CD4-positive, alpha-beta T cell treated with Interleukin-15 for 4 hours (primary cell): ENCODE measurements at places on chromosomes 4 and X.
A peak's percentile ranks its signal among the peaks of the same experiment; 100 is the strongest.

- DNase-seq, result no peak
These were observed 227.8 kb upstream of the TACR3 start for GRCh38 chr4:103947617-103948016.

DNA sequence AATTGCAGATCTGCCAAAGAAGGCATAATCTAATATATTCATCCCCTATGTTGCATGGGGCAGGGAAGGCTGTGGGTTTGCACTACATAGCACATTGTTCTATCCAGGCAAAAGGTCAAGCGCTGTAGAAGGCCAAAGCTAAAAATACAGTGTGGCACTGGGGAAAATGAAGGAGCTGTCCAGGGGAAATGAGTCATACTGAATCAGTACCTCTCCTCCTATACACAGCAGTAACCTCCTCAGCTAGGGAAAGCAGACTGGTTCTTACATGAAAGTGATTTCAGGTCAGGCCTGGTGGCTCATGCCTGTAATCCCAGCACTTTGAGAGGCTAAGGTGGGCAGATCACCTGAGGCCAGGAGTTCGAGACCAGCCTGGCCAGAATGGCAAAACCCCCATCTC lies 31.0 kb upstream of the SLC25A4 start:
- no peak for DNase-seq

GRCh38 chr4:20809812-20810211 lies 109.6 kb downstream of the PACRGL start:
- no peak for DNase-seq

DNA sequence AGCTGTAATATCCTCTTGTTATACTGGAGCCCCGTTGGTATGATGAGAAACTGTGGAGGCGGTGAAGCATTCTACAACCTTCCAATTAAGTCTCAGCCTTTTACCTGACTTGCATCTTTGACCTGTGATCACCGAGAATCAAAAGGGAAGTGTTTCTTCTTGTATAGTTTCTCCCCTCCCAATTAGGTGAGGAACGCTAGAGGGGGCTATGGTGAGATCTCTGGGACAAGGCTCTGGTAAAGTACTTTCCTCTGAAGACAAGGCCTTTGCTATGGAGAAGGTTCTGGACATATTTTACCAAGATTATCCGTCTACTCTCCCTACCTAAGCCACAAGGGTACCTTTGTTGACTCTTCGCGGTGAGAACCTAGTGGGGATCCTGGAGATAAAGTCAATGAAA lies 111.3 kb downstream of the CBLL2 start:
- no peak for DNase-seq

GRCh38 chr4:113639326-113639725 lies 122.2 kb downstream of the CAMK2D start:
- DNase-seq, result no peak

- no peak for DNase-seq
These were observed 185.9 kb downstream of the SLC4A4 start for GRCh38 chr4:71524756-71525155.

- no peak for DNase-seq
These were observed 12.7 kb upstream of the APLN start for GRCh38 chrX:129667412-129667811.

DNA sequence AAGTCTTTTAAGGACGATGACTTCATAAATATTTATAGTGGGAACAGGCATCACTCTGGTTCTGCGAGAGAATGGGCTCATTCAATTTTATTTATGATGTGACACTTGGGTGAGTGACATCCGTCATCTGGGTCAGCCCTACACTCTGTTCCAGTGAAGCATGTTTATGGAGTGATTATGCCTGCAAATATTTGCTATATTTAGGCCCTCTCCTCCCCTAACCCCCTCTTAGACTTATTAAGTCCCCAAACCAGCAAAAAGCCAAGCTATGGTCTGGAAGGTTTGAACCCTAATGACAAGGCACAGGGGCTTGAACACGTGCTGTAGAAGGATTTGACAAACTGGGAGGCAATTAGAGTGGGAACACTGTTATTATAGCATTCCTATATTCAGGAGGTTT lies 55.9 kb downstream of the C4orf51 start:
- DNase-seq, result no peak

DNA sequence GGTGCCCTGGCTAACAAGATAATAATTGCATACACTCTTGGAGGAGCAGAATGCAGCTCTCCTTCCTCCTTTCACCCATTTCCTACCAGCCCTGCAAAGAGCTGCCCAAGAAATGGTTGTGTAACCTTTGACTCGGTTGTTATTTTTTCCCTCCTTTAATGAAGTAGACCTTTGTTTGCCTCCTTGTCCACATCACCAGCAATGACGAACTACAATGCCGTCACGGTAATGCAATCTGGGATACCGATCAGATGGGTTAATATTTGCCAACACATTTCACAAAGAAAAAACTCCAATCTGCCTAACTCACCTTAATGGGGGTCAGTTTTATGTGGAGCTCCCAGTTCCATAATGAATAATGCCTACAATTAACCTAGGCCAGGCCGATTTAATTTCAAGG lies 32.0 kb downstream of the GPRIN3 start:
- DNase-seq, result no peak

- DNase-seq, result no peak
These were observed 32.8 kb upstream of the NOCT start for GRCh38 chr4:138982754-138983153.

DNA sequence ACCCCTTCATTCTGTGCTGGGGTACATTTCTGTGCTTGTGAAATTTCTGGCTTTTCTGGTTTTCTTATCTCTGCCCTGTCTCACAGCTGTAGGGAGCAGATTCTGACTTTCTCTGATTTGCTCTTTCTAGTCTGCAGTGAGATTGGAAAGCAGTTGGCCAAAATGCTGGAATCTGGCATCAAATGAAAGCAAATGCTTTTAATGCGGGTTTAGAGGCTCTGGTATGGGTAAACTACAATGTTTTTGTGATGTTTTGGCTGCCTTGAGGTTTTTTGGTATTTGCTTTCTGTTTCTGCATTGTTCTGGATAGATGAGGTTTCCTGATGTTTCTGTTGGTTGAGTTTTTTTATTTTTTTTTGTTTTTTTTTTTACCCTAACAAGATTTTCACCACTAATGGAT lies 23.8 kb downstream of the SMIM20 start:
- DNase-seq, result no peak

GRCh38 chrX:49268702-49269009 lies 937 bp upstream of the PPP1R3F start:
- no peak for DNase-seq

GRCh38 chr4:112520598-112521122 lies 4.7 kb upstream of the NEUROG2 start:
- DNase-seq, result no peak

DNA sequence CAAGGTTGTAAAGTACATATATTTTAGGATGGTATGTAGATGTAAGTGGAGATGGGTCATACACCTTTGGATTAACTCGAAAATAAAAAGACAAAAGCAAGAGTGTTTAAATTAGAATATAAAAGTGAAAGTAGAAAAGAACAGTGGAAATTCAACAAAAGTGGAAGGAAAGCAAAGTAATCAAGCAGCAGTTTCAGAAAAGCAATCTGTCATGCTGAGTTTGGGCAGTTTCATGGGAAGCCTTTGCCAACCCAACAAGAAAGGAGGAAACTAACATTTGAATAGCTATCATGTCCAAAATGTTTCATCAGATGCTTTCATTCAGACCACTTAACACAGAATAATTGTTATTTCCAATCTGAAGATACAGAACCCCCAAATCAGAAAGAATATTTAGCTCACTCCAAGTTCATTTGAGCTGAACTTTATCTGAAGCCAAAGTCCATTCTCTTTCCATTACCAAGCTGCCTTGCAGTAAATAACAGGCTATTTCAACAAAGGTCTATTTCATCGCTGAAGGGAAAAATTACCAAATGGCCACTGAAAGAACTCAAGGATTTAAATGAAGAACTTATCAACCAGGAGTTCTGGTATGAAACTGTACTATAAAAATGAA lies 1.8 kb upstream of the EXOSC9 start:
- DNase-seq, result no peak

DNA sequence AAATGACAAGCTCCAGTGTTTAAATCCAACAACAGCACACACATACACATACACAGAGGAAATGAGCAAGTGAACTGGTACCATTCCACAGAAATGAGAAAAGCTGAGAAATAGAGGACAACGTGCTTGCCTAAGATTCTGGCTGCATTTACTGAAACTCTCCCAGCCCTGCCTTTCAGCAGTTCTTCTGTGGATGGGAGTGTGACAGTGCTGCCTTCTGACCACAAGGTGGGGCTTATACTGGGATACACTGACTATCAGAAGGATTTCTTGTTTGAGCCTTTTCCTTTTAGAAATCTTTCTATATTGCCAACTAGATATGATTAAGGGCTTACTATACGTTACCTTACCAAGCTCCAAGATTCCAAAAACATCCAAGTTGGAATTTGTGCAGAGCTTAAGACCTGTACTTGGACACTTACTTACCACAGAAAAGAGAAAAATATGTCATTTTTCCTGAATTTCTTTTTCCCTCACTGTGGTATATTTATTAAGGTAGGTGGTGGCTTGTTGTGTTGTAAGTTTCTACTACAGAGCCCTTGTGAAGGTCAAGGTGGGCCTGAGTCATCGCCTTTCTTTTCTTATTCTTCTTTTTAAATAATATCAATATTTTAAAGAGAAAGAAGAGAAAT lies 10.7 kb upstream of the CXCL8 start:
- DNase-seq, result no peak

GRCh38 chr4:33518856-33519255 lies 2725.5 kb downstream of the ARAP2 start:
- DNase-seq, result no peak

- DNase-seq, result no peak
These were observed 722.8 kb downstream of the TRAM1L1 start for GRCh38 chr4:116362583-116362982.

DNA sequence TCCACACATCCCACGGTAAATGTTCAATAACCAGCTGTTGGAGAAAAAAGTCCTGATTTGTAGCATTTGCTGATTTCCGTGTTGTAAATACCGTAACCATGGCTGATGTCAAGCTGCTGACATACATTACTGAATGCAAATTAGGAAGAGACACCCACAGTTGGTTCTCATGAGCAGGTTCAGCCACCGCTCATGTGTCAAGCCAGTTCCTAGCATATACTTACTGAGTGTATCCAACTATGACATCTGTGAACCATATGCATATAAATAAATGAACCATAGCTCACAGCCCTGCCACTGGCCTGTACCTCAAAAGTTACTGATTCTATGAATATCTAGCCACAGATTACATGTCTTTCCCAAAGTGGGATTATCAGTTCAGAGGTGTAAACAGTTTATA lies 29.5 kb downstream of the FHDC1 start:
- DNase-seq, result no peak

DNA sequence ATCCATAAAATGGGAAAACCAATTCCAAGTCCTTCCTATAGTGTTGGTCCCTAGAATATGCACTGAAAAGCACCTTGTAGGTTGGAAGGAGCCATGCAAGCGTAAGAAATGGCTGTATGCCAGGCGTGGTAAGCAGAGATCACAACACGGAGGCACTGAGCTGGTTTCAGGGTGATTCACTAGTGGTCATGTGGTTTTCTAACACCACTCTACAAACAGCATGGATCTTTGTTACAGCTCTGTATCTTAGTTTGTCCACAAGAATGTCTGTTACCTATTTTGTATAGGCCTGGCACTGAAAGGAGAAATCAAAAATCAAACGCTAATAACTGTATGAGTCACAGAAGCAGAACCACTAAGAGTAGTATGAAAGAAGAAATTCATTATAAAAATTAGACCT lies 71.9 kb downstream of the MAGEB17 start:
- DNase-seq, result no peak

GRCh38 chrX:96924581-96924980 lies 40.9 kb downstream of the RPA4 start:
- DNase-seq, result no peak

GRCh38 chr4:112140536-112140935 lies 4.7 kb upstream of the FAM241A start:
- DNase-seq, result no peak

DNA sequence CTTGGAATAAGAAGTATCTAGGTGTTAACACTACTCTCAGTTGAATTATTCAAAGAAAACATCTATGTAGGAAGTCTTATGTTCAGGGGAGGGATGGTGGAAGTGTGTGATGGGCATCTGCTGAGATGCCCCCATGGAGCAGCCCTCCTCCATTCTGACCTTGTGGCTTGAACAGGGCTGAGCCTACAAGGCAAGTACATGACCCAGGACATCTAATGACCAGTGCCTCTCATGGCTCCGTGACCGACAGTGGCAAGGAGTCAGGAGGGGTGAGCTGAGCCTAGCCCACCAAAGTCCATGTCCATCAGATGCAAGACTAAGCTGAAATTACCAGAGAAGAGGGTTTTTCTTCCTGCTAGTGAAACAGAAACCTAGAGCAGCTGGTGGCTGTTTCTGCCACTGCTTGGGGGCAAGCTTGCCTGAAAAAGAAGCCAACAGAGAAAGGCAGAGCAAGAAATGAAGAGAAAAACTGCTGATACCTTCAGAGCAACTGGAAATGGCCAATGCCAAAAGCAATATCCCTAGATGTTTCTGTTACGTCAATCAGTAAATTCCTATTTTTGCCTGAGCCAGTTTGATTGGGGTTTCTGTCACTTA lies 113.5 kb downstream of the TSPAN5 start:
- no peak for DNase-seq

GRCh38 chr4:122827258-122827878 lies 737 bp downstream of the FGF2 start:
- DNase-seq, result no peak

- peak; percentile 54 for DNase-seq
These were observed 53.6 kb upstream of the IGFBP7 start for GRCh38 chr4:57163530-57164459.

GRCh38 chr4:21415728-21416127 lies 532.8 kb downstream of the KCNIP4 start:
- no peak for DNase-seq

DNA sequence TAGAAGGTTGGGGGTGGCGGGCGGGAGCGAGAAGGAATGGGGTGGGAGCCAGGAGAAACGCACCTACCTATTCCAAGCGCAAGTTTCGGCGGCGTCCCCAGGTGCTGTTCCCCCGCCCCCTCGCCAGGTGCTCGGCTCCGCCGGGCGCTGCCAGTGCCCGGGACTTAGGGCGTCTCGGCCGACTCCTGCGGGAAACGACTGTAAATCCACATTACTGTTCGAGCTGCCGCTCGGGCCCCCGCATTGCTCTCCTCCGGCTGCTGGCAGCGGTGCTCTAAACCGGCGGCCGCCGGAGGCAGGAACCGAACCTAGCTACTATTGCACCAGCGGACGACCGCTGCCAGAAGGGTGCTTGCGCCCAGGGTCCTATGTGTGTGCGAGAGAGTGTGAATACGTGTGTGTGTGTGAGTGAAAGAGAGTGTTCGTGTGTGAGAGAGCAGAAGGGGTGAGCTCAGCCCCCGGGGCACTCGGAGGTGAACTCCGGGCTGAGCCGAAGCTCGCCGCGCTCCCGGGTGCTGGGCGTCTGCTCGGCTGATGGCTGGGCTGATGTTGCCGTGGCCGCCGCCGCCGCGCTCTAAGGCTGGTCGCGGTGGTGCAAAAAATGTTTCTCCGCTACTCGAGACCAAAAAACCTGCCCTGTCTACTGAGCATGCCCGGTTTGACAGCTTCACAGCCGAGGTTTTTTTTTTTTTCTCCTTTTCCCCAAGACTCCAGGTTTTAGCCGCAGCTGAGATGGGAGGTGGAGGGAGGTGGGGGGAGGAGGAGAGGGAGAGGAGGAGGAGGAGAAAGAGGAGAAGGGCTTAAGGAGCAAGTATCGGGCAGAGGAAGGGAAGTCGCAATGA lies 115.7 kb upstream of the TEX13C start:
- DNase-seq, result no peak

GRCh38 chr4:180538384-180539057 lies 1704.7 kb upstream of the TENM3 start:
- no peak for DNase-seq
